ENCODE measurements at places on chromosomes 16 and 17.

- no peak for DNase-seq
These were observed 312.3 kb downstream of the TOX3 start for GRCh38 chr16:52234626-52235025.

DNA sequence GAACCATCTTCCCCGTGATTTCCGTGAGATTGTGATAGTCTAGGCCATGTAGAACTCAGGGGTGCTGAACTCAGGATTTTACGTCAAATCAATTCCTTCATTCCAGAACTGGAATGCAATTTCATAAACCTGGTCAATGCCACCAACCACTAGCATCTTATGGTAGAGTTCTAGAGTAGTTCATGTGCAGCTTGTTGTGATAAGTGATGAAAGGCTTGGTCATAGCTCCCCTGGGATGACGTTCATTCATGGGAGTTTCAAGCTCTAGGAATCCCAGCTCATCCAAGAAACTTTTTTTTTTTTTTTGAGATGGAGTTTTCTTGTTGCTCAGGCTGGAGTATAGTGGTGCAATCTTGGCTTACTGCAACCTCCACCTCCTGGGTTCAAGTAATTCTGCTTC is 3.7 kb upstream of the DPEP2 start:
- no peak for DNase-seq

GRCh38 chr17:12859520-12859919 is 70.2 kb downstream of the ARHGAP44 start:
- no peak for DNase-seq

- no peak for DNase-seq
These were observed 908 bp upstream of the SNAI3 start for GRCh38 chr16:88687254-88687576.

DNA sequence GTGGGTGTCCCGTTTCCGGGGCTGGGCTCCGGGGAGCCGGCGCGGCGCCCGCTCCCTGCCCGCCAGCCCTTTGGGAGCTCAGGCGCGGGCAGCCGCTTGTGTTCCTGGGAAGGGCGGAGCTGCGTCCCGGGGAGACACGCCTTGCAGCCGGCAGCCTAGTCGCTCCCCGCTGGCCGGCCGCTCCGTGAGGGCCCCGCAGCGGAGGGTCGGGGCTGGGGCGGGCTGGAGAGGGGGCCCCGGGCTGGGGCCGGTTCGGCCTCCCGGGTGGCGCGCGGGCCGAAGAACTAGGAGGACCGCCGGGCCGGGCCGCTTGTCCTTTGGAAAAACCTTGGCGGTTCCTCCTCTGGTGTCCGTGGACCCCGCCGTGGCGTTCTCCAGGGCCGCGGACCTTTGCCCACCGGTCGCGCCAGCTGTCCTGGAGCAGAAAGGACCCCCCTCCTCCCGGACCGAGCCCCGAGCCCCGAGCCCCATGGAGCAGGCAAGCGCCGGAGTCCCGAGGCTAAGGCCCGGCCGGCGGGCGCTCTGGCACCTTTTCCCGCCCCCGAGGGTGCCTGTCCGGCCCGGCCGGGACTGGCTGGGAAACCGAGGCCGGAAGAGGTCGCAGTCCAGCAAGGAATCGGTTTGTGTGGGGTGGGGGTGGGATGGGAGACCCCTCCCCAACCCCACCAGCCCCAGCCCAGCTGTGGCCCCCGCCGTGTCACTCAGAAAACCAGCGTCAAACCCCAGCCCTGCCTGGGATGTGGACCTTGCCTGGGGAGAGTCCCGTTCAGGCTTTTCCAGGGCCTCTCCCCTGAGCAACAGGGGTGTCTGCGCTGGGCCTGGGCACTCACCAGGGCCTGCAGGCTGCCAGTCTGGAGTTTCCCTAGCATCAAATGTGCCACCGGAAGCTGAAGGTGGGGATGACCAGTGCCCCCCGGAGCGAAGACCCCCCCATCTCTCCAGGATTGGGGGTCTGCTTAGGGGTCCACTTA is 6.8 kb upstream of the TBC1D3B start:
- DNase-seq: no peak

DNA sequence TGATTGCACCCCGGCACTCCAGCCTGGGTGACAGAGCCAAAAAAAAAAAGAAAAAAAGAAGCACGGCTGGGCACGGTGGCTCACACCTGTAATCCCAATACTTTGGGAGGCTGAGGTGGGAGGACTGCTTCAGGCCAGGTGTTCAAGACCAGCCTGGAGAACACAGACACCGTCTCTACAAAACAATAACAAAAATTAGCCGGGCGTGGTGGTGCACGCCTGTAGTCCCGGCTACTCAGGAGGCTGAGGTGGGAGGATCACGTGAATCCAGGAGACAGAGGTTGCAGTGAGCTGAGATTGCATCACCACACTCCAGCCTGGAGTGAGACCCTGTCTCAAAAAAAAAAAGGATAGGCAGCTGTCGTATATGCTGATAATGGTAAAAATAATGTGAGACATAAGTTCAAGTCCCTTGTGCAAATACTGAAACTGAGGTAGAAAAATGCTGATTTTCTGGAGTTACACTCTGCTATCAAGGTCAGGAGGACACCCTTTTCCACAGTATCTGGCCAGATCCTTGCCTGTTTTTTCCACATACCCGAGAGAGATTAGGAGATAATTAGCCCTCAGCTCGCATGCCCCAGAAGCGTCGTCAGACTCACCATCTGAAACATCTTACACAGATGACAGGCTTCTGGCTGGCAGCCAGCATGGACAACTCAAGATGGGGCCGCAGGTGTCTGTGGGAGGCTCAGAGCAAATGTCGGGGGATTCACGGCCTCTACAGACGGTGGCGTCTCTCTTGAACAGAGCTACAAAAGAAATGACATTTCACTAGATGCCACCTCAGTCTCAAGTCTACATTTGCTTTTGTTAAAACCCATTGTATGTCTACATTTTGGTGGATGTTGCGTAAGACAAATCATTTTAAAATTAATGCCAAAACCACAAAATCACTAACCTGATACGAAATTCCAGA is 36.8 kb downstream of the WDR45B start:
- no peak for DNase-seq

- peak; percentile 84 for DNase-seq
These were observed 18.5 kb upstream of the NAGLU start for GRCh38 chr17:42517516-42517915.

GRCh38 chr17:60529806-60530205 is 3.8 kb upstream of the APPBP2 start:
- no peak for DNase-seq

- no peak for DNase-seq
These were observed 8.5 kb downstream of the CISD3 start for GRCh38 chr17:38738686-38739085.

- DNase-seq: no peak
These were observed 19.2 kb downstream of the PRPSAP2 start for GRCh38 chr17:18877104-18877645.

GRCh38 chr16:84874983-84875382 is 55.2 kb downstream of the CRISPLD2 start:
- DNase-seq: no peak

DNA sequence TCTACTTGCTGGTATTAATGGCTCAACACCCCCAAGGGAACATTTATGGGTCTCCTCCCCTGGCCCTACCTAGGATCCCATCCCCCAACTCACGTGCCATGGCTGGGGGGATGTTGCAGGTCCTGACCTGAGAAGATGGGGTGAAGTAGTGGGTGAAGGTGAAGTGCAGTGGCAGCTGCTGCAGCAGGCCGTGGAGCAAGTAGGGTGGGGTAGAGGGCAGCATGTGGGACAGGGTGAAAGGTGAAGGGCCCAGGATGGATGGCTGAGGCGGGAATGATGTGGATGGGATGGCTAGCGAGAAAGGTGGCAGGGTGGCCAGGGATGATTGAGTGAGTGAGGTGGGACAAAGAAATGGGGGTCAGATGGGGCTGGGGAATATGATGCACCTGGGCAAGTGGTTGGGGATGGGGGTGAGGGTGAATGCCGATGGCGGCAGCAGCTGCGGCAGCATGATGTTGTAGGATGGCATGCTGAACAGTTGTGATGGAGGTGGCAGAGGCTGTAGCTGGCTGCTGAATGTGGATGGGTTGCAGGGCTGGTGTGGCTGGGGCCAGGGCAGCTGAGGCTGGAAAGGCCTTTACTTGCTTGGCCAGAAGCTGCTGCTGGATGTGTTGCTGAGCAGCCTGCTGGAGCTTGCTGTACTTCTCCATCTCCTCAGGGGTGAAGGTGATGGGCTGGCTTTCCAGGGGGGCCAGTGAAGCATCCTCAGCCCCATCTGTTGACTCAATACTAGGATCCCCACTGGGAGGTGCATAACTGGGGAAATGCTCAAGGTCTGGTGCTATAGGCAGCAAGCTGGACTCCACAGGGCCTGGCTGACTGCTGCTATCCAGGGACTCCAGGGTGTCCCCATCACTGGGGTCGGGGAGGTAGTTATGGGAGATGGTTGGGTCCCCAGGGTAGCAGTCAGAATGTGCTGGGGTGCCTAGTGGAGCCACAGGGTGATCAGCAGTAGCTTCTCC is 8.3 kb upstream of the ITGA2B start:
- no peak for DNase-seq

- DNase-seq: no peak
These were observed 74.3 kb downstream of the MMD start for GRCh38 chr17:55347341-55347740.

GRCh38 chr16:85162478-85163277 is 50.4 kb upstream of the CIBAR2 start:
- no peak for DNase-seq

DNA sequence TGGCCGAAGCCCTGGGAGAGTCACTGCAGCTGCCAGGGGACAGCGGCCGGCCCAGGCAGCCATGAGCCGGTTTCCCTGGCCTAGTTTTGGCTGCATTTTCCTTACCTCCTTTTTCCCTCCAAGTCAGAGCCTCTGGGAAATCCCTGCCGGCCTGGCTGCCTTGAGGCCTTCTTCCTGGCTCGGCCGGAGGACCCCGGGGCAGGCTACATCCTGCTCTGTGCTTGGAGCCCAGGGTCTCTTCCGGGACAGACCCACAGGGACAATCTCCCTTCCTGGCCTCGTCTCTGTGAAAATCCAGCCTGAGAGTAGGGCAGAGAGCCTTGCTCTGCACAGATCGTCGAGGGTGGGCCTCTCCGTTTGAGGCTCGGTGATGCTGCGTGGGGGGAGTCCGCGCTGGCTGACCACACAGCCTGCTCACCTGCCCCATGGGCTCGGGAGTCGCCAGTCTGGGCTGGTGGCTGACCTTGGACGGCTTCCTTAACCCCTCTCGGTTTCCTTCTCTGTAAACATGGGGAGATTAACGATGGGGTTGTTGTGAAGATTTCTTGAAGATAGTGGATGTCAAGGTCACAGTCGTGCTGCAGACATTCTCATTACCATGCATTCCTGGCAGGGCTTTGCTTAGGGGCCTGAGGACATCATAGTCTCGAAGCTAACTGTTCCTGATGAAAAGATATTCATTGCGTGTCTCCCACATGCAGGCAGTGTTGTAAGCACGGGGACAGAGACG is 34.8 kb upstream of the CIBAR2 start:
- no peak for DNase-seq

DNA sequence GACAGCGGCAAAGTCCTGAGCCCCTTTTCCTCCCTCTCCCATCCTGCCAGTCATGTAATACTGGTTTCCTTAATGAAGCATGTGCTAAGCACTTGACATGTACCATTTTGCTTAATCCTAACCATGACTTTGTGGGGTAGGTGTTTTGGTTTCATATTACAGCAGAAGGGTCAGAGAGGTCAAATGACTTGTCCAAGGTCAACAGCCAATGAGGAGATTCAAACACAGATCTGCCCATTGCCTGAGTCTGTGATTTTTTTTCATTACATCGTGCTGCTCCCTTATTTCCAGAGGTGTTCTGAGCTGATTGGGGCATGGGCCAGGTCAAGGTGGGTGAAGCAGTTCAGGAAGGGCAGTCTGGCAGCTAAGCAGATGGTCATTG is 17.6 kb upstream of the PHF12 start:
- no peak for DNase-seq

DNA sequence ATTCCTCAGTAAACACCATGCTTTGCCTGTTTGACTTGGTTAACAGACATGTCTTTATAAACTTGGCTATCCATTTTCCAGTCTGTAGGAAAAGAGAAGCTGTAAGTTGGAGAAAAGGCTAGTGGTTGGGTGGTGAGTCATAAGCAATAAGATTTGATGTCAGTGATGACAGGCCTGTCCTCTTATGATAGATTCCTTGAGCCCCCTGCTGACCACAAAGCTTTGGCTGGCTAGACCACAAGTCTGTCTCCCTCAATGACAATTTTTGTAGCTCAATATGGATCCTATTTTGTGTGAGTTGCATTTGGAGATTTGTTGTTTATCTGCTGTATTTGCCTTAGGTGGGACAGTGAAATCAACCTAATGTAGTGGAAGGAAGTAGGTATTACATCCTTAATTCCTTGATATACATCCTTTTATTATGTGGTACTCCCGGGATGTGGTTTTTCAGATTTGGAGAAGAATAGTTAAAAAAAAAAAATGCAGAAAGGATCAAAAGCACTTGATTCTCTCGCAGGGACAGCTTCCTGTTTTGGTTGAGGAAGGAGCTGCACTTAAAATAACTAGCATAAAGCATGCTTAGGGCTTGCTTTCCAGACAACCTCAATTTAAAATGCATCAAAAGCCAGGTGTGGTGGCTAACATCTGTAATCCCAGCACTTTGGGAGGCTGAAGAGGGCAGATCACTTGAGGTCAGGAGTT is 67.4 kb downstream of the SIAH1 start:
- DNase-seq: peak; percentile 78

GRCh38 chr17:52134641-52135040 is 23.9 kb downstream of the CA10 start:
- no peak for DNase-seq

- DNase-seq: no peak
These were observed 195.2 kb downstream of the MAP2K6 start for GRCh38 chr17:69609473-69610305.

DNA sequence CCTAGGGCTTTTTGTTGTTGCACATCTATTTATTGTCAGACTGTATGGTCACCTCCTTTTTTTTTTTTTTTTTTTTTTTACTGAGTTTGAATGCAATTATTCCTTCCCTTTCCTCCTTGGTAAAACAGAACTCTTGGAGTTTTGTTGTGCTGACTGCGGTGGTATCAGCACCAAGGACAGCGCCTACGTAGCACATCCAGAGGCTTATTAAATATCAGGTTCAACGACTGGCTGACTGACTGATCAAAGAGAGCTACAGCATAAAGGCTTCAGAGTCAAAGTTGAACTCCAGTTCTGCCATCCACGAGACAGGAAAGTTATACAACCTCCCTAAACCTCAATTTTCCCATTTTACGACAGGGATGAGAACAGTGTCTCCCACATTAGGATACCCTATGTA is 86.1 kb upstream of the RBFOX1 start:
- DNase-seq: no peak

GRCh38 chr17:78903101-78903779 is at the start of gene CEP295NL:
Gene CEP295NL (minus strand): TSS chr17:78903201. CDS start chr17:78901828, 1,373 bp downstream.
- no peak for DNase-seq

DNA sequence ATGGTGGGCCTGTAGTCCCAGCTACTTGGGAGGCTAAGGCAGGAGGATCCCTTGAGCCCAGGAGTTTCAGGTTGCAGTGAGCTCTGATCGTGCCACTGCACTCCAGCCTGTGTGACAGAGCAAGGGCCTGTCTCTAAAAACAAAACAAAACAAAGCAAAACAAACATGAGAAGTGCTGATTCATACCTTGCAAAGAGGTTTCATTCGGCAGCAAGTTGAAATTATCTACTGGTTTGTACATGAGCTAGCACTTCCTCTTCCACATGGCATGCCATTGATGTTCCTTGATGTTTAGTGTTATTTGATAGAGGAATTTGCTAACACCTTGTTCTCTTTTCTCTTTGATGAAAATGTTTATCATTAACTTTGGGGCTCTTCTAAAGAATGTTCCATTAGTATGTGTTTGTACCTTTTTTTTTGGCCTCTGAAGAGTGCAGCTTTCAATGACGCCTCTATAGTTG is 50.6 kb downstream of the SPECC1 start:
- DNase-seq: peak; percentile 77

- DNase-seq: peak; percentile 66
These were observed 13.6 kb downstream of the UBFD1 start for GRCh38 chr16:23570992-23571632.

- DNase-seq: no peak
These were observed 13.6 kb upstream of the TMEM220 start for GRCh38 chr17:10743316-10744009.
